CD4-positive, alpha-beta T cell treated with Interleukin-2 at 100 ng/mL for 4 hours (primary cell): ENCODE measurements at places on chromosomes 11 and 22.

DNA sequence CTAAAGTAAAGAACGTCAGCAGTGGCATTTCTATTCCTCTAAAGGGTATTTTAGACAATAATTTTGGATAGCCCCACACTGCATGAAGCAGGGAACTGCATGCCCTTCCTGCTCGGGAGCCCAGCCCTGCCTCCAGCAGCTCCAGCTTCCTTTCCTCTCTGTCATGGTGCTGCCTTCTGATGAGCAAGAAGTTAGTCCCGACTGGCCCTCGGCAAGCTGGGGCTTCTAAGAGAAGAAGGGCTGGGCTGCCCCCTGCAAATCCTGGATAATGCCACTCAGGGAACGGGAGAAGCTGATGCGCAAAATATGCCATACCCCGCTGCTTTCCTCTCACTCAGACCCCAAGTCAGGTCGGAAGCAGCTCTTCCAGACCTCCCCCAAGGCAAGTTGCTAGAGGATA lies 296.4 kb downstream of the ETS1 start:
- no peak for DNase-seq

GRCh38 chr11:120651836-120652235 lies 140.3 kb downstream of the GRIK4 start:
- no peak for DNase-seq

GRCh38 chr11:17572791-17573460 lies 25.9 kb downstream of the OTOG start:
- no peak for DNase-seq

DNA sequence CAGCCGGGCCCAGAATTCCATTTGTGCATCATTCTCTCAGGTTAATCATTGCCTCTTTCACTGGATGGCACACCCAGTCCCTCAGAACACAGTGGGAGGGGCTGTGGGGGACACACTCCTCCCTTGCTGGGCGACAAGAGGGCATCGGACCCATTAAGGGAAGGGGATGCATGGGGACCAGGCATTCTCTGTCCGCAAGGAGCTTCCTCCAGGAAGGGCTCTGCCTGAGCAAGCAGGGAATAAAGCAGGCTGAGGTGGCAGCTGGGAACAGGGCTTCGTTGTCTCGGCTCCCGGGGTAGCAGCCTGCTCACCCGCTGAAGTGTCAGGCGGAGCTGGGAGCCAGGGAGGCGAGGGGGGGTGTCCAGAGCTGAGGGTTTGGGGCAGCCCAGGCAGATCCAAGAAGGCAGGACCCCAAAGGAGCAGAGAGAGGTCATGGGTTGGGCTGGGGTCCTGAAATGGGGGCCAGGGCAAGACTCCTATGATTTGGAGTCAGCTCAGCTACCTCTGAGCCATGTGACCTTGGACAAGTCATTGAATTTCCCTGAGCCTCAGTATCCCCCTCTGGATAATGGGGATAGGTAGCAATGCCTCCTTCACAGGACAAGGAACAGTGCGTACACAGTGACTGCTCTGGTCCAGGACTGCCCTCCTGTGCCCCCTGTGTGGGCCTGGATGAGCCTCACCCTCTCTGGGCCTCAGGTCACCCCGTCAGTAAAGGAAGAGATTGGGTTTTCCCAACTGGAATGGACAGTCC lies 1.4 kb downstream of the GAL3ST1 start:
- no peak for DNase-seq

DNA sequence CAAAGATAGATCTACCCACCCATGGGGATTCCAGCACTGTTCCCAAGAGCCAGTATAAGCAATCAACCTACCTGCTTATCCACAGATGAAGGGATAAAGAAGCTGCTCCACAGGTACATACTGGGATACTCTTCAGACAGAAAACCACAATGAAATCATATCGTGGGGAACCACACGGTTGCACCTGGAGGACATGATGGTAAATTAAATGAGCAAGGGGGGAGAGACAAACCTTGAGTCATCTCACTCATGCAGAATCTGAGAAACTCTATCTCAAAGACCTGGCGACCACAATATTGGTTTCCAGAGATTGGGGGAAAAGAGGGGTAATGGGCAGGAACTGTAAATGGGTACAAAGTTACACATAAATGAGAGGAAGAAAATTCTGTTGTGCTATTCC lies 14.5 kb downstream of the RGL4 start:
- DNase-seq = peak; percentile 30

DNA sequence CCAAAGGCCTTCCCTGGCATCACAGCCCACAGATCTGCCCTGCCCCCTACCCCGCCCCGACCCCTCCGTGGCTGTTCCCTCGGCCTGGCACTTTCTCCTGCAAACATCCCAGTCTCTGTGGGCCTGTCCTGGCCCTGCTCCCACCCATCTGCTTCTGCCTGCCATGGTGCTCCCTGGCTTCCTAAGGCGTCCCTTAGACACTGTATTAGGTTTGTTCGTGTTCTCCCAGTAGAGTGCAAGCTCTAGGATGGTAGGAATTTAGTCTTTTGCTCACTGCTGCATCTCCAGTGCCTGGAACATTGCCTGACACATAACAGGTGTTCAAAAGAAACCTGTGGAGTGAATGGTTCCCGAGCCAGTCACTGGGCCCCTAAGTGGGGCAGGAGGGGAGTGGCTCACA lies 69.6 kb upstream of the PITPNB start:
- DNase-seq = no peak

DNA sequence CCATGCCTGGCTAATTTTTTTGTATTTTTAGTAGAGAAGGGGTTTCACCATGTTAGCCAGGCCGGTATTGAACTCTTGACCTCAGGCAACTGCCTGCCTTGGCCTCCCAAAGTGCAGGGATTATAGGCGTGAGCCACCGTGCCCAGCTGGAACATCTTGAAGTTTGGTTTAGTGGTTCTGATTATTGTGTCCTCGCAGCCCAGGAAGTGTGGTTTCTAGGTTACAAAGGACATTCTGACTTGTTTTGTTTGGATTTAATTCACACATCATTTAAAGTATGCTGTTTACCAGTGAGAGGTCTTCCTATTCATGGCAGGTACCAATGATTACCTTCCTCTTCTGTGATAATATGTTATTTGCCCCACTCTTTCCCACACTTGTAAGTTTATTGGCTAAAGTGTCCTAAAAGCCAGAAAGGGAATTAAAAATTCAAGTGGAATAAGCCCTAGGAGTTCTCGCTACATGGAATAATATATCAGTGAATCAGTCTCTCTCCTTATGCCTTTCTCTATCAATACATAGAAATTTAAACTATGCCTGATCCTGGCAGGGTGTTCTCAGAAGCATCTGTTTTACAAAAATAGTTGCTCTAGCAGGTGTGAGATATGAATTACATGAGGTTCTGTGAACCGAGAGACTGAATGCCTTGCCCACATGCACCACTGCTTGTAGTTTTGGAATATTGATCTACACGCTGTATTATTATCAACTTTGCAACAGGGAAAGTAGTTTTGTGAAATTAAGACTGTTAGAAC lies 263.1 kb downstream of the DDX10 start:
- DNase-seq = no peak

DNA sequence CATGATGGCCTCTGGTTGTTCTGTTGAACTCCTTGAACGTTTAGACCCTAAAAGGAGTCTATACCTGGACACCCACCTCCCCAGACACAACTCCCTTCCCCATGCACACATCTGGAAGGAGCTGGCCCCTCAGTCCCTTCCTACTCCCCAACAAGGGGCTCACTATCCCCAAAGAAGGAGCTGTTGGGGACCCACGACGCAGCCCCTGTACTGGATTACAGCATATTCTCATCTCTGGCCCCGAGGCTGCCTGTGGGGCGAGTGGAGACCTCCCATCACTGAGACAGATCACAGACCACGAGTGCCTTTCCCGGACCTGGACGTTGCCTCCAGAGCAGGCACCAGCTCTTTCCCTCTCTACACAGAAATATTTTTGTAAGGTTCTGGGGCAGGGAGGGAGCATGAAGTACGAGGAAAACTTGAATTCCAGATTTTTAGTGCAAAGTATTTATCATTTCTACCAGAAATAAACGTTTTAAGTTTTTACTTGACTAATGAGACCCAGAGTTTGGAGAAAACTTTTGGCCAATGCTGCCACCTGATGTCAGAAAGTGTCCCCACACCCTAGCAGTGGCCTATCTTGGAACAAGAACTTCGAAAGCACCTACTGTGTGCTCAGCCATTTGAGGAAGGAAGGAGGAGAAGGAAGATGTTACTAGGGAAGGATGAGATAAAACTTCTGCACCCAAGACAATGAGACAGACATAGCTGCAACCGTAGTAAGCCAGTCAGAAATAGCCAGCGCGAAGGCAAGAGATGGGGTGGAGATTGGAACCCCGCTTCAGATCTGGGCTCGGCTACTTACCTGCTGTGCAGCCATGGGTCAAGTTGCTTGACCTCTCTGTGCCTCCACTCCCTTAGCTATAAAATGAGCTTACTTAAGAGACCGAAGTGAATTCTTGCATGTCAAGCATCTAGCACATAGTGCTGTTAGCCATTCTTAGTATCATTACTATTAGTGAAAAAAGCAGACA lies 10.2 kb upstream of the POU2F3 start:
- peak; percentile 6 for DNase-seq

- DNase-seq = no peak
These were observed 13.6 kb upstream of the APOL5 start for GRCh38 chr22:35703861-35704584.

DNA sequence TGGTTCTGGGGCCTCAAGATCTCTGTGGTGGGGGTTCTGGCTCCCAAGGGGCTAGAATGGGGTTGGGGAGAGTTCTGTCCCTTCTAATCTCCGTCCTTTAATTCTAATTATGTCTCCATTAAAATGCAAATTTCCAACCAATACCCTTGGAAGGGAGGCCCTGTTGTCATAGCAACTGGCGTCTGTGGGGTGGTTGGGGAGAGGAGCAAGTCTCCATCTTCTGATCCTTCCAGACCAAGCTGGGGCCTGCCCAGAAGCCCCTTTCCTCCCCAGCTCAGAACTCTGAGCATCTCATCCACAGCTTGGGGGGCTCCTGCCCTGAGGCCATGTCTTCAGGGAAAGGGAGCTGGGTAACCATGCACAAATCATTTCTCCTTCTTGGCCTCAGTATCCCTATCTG lies 5.4 kb upstream of the RPS19BP1 start:
- DNase-seq = no peak

DNA sequence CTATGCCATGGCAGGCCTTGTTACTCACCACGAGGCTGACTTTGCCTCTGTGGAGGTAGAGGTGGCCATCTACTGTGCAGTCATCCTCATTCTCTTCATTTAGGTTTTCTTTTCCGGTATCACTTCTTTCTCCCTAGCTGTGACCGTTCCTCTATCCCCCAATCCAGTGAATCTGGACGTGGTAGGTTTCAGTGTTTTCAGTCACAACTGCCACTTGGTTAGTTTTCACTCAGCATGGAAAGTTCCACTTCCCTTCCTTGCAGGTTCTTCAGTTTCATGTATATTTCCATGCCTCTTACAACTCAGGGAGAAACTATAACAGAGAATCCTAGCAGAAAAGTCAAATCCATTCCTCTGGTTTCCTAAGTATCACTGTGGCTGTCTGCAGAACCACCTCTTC lies 1.9 kb downstream of the HPS4 start:
- DNase-seq = no peak
